ENCODE measurements at places on chromosomes 13 and 19. TPM values are rescaled to one million over a fixed set of nuclear protein-coding genes. Genes with fewer than 3 reads are reported as not detected.

FGF9 gene
- total RNA-seq, result 7.8 TPM

ANKRD10 gene
- 48.7 TPM for total RNA-seq

UGGT2 gene
- 27.3 TPM for total RNA-seq

ZNF880 gene
- 17.2 TPM for total RNA-seq

CADM4 gene
- 13.7 TPM for total RNA-seq

LILRB5 gene
- 15.1 TPM for total RNA-seq

GRCh38 chr13:36709136-36709890 is 35.5 kb downstream of the SERTM1 start:
- no peak for DNase-seq

DNA sequence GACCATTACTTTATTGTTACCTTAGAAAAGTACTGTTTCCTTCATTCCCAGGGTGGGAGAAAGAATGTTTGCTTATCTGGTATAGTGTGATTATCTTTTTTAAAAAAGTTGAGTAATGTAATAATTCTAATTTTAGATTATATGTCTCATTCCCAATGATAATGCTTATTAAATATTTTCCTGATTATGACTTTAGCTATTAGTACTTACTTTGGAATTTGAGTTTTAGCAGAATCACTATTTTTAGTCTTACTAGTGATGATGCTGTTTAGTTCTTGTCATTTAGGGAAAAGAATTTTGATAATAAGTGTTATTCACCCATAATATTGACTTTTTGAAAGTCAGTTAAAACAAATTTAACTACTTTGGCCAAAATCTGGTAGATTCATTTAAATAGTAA is 95.2 kb downstream of the FRY start:
- no peak for DNase-seq

GRCh38 chr19:29622166-29623070 is 16.3 kb downstream of the POP4 start:
- DNase-seq, result no peak

DNA sequence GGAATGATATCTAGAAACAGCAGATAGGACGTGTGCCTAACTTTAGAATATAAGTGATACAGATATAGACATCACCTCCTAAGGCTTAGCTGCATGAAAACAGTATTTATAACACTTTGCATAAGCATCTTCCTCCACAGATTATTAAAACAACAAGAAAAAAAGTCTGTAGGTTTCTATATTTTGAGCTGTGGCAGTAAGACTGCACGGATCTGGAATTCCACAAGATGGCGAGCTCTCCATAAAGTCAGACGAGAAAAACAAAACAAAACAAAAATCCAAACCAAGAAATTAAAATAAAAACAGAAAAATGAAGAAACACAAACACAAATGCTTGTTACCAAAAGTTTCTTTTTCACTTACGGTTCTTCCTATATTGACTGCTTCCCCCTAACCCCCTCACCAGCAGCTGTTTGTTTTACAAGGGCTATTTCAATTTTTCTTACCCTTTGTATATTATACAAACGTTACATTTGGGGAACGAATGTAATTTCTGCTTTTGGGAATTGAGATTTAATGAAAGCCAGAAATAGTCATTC is 285.8 kb downstream of the MYO16 start:
- no peak for DNase-seq

DNA sequence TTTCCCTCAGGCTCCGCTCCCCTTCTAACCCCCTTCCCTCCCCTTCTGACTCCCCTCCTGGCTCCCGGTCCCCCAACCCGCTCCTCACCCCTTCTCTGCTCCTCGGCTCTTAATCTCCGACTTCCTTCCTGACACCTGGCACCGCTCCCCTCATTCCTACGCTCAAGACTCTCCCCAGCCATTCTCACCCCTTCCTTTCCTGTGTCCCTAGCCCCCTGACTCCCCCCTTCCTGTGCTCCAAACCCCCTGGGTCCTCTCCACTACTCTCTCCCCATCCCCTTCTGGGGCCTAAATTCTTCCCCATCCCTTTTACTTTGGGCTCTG is 658 bp downstream of the CLPP start:
- no peak for DNase-seq

- DNase-seq, result no peak
These were observed 168.0 kb downstream of the EFNB2 start for GRCh38 chr13:106367361-106367971.

DNA sequence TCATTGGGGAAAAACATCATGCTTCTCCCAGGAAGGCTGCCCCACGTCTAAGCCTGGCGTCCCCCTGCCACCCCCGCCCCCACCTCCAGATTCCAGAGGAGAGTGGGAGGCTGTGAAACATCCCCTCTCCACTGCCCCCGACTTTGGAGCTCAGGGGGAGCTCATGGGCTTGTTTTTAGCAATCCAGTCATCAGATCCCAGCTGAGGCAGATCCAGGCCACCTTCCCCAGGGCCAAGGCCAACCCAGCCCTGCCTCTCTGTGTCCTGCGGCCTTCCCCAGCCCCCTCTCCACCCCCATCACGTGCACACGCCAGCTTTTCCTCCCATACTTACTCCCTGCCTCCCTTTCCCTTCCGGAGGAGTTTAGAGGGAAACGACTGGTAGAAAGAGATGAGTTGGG is 38.8 kb downstream of the SHISA2 start:
- no peak for DNase-seq

DNA sequence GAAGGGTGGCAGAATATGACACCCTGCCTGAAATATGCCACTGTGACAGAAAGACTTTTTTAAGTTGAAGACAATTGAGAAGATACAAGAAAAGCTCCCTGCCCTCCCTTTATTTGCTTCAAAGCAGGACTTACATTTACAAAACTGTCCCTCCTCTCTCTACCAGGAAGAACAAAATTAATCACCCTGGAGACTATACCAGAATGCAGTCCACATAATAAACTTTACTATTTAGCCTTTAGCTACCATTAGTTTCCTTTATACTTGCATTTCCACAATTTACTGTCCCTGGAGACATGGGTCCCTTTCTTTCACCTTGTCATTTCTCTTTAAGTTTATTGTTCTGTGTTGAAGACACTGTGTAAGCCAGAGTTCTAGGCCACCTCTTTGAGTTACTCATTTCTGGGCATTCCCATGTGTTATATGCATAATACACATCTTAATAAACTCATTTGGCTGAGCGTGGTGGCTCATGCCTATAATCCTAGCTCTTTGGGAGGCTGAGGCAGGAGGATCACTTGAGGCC is 238.8 kb downstream of the RFC3 start:
- DNase-seq, result no peak

DNA sequence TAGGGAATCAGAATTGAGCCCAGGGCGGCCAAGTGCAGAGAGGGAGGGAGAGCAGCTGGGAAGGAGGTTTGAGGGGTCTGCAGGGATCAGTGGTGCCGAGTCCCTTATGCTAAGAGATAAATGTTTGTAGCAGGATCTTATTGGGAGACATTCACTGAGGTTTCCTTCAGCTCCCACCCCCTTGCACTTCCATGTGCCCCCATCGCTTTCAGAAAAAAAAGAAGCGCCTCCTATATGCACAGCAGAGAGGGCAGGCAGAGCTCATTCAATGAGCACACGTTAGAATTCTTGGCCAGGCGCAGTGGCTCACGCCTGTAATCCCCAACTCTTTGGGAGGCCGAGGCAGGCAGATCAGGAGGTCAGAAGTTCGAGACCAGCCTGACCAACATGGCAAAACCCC is 28.0 kb downstream of the CYP4F2 start:
- DNase-seq, result no peak

DNA sequence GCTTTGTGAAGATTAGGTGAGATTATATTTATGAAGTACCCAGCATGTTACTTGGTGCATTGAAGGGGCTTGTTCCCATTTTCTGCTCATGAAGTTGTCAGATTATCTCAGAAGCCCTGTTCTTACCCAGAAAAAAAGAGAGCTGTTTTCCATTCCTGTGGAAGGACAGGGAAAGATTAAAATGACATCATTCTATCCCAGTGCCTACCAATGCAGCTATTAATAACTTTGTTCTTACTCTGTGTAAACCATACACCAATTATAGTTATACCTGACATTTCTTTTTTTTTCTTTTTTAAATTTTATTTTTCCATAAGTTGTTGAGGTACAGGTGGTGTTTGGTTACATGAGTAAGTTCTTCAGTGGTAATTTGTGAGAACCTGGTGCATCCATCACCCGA is 18.6 kb downstream of the ZNF507 start:
- no peak for DNase-seq

DNA sequence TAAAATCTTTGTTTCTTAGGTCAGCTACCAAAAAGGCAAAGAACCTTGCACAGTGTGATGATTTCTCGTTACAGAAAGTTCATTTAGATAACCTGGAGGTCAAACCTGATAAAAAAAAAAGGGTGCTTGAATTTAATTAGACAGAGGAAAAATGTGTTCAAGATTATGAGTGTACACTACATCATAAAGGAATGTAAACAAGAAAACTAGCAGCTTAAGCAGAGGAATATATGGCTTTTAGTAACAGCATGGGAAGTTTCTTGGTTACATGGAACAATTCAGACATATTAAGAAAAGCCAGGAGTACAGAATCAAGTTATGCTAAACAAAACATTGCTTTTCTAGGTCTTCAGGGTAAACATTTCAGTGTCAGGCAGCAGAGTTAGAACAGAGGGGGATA is 32.9 kb downstream of the ING1 start:
- no peak for DNase-seq

DNA sequence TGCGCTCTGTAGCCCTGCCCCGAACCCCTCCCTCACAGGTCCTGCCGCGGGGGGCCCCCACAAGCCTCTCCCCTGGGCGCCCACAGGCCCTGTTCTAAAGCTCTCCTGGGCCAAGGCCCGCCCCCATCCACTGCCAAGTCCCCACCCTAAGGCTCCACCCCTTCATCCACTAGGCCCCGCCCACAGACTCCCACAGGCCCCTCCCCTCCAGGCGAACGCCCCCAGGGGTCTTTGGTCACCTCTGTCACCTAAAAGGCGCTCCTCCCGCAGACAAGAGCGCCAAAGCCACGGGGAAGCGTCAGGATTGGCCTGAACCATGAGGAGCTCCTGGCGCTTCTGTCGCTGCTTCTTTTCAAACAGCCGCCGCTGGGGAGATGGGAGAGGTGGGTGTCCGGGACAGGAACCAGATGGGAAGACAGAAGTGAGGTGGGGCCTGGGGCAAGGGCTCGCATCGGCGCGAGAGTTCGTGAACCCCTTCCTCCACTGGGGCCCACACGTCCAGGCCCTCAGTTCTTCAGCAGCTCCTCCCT is 2.3 kb downstream of the TULP2 start:
- DNase-seq, result peak; percentile 78

- peak; percentile 52 for DNase-seq
These were observed 110.9 kb downstream of the KL start for GRCh38 chr13:33127009-33127551.

GRCh38 chr13:26021956-26022355 is 29.9 kb downstream of the SHISA2 start:
- DNase-seq, result no peak

DNA sequence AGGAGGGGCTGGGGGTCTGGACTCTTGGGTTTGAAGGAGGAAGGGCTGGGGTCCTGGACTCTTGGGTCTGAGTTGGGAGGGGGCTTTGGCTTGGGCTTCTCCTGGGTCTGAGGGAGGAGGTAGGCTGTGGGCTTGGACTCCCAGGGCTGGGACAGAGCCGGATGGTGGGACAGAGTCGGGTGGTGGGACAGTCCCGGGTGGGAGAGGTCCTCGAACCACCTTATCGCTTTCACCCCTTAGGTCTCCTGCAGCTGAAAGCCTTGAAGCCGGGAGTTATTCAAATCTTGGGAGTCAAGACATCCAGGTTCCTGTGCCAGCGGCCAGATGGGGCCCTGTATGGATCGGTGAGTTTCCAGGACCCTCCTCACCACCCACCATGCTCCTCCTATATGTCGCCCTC is 1.4 kb downstream of the FGF21 start:
- no peak for DNase-seq

GRCh38 chr19:41425174-41426115 is 1.7 kb downstream of the B3GNT8 start:
- DNase-seq, result no peak

All from left cardiac atrium (tissue), 4 donors.